Thoracic aorta (tissue), 2 donors: ENCODE measurements at places on chromosomes 1 and 21.

GRCh38 chr1:53122201-53122885, 20.1 kb downstream of the SLC1A7 start:
- peaks cover 51% of the 10 kb centered on the region for H3K4me1 ChIP-seq
- H3K36me3 ChIP-seq, result no peaks in the 10 kb centered on the region
- DNase-seq, result no peak
- H3K27ac ChIP-seq, result peak overlapping the region; percentile 78

DNA sequence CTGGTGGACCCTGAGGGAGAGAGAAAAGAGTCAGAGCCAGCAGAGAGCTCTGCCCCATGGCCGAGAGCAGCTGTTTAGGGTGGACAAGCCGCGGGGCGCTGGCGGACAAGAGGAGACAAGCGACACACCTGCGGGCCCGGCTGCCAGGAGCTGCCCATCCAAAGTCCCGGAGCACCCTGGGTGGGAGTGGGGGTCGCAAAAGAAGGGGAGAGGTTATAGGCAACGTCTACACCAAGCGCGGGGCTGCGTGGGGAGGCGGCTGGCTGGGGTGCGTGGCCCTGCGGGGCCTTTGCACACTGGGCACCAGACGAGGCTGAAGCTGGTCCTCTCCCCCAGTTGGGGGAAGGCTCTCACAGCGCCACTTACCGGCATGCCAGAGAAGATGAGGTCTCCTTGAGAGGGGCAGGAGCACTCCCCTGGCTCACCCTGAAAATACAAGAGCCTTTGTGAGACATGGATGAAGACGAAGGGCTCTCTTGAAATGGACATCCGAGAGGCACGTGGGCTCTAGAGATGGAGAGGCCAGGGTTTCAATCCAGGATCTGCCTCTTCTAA, 24.1 kb downstream of the COL16A1 start:
- H3K27ac ChIP-seq, result no peak overlapping the region
- H3K4me3 ChIP-seq, result no peak overlapping the region
- H3K27me3 ChIP-seq, result no peaks in the 10 kb centered on the region
- H3K36me3 ChIP-seq, result peaks cover 37% of the 10 kb centered on the region
- DNase-seq, result no peak
- H3K4me1 ChIP-seq, result no peaks in the 10 kb centered on the region

GRCh38 chr1:66246351-66247269, 287.3 kb upstream of the SGIP1 start:
- H3K27me3 ChIP-seq, result no peaks in the 10 kb centered on the region
- H3K4me3 ChIP-seq, result no peak overlapping the region
- DNase-seq, result no peak
- peaks cover 8% of the 10 kb centered on the region for H3K4me1 ChIP-seq
- H3K36me3 ChIP-seq, result no peaks in the 10 kb centered on the region
- no peak overlapping the region for H3K27ac ChIP-seq

DNA sequence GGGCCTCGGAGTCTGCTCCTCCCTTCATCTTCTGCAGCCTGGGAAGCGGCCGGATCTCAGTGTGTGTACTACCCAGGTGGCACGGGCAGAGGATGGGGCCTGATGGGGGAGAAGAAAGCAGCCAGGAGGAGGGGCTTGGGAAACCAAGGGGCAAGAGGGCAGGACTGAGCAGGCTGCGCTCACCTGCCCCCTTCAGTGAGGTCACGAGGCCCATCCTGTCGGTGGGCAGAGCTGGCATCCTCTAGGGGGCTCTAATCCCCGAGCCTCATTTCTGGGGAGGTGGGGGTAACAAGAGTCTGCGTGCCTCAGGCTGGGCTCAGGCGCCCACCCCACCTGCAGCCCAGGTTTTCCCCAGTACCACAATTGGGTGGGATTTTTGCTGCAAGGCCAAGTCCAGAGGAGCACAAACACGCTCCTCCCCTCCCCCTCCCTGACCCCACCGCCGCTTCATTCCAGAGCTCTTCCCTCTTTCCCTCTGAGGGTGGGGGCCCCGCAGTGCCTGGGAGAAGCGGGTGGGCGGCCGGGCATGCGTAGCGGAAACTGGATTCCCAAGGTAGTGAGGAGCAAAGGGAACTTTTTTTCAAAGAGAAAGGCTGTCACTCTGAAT, 1.8 kb upstream of the WNT3A start:
- no peak overlapping the region for H3K27ac ChIP-seq
- no peaks in the 10 kb centered on the region for H3K36me3 ChIP-seq
- H3K4me3 ChIP-seq, result no peak overlapping the region
- H3K27me3 ChIP-seq, result peaks cover 17% of the 10 kb centered on the region

GRCh38 chr1:215023155-215023832, 59.2 kb upstream of the KCNK2 start:
- H3K27me3 ChIP-seq, result no peaks in the 10 kb centered on the region
- H3K4me1 ChIP-seq, result no peaks in the 10 kb centered on the region
- H3K36me3 ChIP-seq, result no peaks in the 10 kb centered on the region
- no peak overlapping the region for H3K4me3 ChIP-seq

DNA sequence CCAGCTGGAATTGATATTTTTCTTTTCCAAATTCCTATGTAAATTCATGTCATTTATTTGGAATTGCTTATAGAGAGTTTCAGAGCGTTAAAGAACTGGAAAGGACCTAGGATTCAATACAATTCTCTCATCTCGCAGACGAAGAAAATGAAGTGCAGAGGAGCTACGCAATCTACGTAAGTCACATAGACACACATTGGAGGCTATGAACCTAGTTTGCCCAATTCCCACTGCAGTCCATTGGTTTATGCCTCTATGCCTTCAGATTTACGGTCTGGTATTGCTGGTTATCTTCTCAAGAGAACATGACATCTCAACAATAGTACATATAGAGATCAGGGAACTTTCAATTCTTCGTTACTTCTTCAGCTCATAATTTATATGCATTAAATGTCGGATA, 971 bp upstream of the RNF2 start:
- H3K4me3 ChIP-seq, result no peak overlapping the region
- H3K27ac ChIP-seq, result peak overlapping the region; percentile 57
- no peaks in the 10 kb centered on the region for H3K27me3 ChIP-seq
- peaks cover 17% of the 10 kb centered on the region for H3K4me1 ChIP-seq
